Metanephros (tissue), 2 donors: ENCODE measurements at places on chromosomes 5 and 9. TPM values are rescaled to one million over a fixed set of nuclear protein-coding genes. Genes with fewer than 3 reads are reported as not detected.

Gene OR1J2
- not detected for total RNA-seq

Gene GRM6
- total RNA-seq: not detected

Gene WDR38
- not detected for total RNA-seq

Gene CCDC171
- total RNA-seq: 11.3 TPM

Gene SWI5
- total RNA-seq: 25.7 TPM

Gene TAF11L10
- total RNA-seq: not detected

Gene CAMLG
- 43.7 TPM for total RNA-seq

Gene CCL27
- total RNA-seq: not detected

Gene GABBR2
- 2.0 TPM for total RNA-seq

Gene LRRTM2
- 3.6 TPM for total RNA-seq

Gene MBLAC2
- 8.3 TPM for total RNA-seq

Gene LCNL1
- 0.41 TPM for total RNA-seq

Gene CAPSL
- total RNA-seq: 2.2 TPM

Gene PCDHA10
- 1.2 TPM for total RNA-seq

Gene TRIM36
- 1.3 TPM for total RNA-seq

Gene OR1L1
- not detected for total RNA-seq

Gene PHF24
- total RNA-seq: 0.23 TPM

Gene TMEM174
- 6.8 TPM for total RNA-seq

Gene FAM221B
- total RNA-seq: not detected

Gene AUH
- 71.4 TPM for total RNA-seq

Gene GPR21
- 7.9 TPM for total RNA-seq

Gene EEIG1
- total RNA-seq: 14.0 TPM

Gene CDKN2B-AS1
- total RNA-seq: not detected

Gene IFNA6
- total RNA-seq: not detected

Gene CRHBP
- total RNA-seq: 33.6 TPM

Gene TRIM41
- 22.5 TPM for total RNA-seq

Gene ADAMTSL1
- total RNA-seq: 65.9 TPM

Gene RANBP6
- 29.3 TPM for total RNA-seq

Gene OSMR
- total RNA-seq: 15.7 TPM

Gene ELOVL7
- total RNA-seq: 18.4 TPM

Gene TPPP
- 6.4 TPM for total RNA-seq

Gene IL7R
- 1.6 TPM for total RNA-seq

Gene HMMR
- 11.0 TPM for total RNA-seq

Gene PTBP3
- 111 TPM for total RNA-seq
